ENCODE measurements at places on chromosomes 13 and 19. TPM values are rescaled to one million over a fixed set of nuclear protein-coding genes. Genes with fewer than 3 reads are reported as not detected.

SHISA2 gene
- 9.4 TPM for total RNA-seq

- no peak for DNase-seq
These were observed 2.6 kb downstream of the PCDH17 start for GRCh38 chr13:57633950-57634838.

DNA sequence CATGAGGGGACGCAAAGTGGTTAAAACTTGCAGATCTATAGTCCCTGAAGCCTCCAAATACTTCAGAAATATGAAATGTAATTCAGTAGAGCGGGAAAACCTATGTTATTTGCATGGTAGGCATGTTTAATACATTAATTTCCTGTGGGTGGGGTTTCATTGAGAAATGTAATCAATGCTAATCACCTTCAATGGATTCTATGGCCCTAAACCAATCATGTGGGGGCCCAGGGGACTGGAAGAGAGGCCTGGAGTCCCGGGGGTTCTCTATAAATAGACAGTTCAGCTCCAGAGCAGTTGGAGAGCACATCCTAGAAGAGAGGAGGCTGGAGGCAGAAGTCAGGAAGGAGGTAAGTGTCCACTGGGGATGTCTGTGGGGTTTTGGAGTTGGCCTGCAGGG is at the start of gene ZSCAN5C:
Gene ZSCAN5C, plus strand, starts transcription at position 301 of the 400 bp plus-strand sequence. CDS start 3,641 bp downstream, outside the sequence.
- no peak for DNase-seq

DNA sequence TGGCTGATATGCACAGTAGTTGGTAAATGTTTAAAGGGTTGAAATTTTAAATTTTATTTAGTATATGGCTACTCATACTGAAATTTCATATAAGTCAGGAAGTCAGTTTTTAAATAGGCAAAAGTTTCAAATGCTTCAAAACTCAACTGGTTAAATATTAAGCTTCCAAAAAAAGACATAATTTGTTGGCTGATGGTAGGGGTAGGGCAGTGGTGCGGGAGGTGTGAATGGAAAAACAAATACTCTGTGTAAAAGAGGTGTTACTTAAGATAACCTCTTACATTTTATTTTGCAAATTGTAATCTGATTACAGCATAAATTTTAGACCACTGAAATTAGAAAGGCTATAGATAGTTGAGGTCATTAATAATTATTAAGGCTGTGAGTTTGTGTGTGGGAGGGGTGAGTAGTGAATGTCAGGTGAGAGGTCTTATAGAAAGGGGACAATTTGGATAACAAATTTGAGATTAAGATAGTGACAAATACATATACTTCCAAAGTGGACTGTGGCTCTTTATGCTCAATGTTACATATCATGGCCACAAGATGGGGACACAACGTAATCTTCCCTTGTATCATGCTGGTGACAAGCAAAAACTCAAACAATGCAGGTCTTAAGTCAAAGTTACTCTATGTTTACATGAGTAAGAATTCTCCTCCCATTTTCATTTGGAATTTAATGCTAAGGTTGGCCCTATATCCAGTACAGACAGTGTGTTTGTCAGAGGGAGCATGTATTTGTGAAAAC is 36.6 kb upstream of the OXGR1 start:
- DNase-seq = no peak

ANGPTL4 gene
- 2.3 TPM for total RNA-seq

AMER2 gene
- total RNA-seq = not detected

GRCh38 chr19:532561-533363 is 1.2 kb downstream of the CDC34 start:
- DNase-seq = peak; percentile 26

TEX29 gene
- 0.42 TPM for total RNA-seq

C13orf42 gene
- not detected for total RNA-seq

DNA sequence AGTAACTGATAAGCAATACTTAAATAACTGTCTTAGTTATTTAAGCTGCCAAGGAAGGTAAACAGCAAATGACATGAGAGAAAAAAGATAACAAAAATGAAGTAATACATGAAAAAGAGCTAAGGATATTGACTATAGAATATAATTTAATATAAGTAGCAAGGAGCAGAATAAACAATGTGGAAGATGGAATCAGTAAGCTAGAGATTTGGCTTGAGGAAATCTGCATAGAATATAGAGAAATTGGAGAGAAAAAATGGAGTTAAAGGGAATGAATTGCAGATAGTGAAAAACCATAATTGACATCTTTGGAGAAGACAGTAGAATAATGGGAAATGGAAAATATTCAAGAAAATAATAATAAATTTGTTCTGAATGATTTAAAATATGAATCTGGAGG is 127.1 kb downstream of the PDS5B start:
- DNase-seq = no peak

GRCh38 chr19:51686171-51686570 is 7.0 kb upstream of the SPACA6 start:
- DNase-seq = no peak

GRCh38 chr13:97295283-97296182 is 73.4 kb downstream of the MBNL2 start:
- no peak for DNase-seq

DNA sequence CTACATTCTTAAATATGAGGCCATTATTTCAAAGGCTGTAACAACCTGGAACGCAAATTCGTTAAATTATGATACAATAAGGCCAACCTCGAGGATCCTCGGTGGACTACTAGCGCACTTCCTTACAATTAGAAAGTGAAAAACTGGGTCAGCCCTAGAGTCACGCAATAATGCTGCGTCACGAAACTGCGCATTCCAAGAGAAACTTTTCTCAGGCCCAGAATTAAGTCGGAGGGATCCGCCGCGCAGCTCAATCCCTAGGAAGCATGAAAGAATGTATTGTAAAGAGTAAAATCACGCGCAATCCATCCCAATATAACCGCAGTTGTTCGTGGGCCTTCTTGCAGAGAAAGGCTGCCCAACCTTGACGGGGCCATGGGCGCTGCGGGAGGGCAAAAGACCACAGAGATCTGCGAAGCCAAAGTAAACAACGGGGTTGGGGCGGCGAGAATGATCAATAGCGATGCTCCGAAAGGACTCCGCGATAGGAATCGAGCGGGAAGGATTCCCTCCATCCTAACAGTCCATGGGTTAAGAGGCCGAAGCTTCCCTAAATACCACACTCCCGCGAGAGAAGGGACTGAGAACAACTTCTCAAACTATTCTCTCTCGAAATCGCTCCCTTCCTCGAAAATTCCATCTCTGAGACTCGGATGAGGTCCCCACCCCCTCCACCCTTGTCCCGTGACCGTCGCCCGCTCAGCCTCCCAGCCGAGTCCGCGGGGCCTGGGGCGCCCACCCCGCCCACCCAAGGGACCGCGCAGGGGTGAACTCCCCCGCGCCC is 564 bp downstream of the SPART start:
- DNase-seq = peak; percentile 24

DNA sequence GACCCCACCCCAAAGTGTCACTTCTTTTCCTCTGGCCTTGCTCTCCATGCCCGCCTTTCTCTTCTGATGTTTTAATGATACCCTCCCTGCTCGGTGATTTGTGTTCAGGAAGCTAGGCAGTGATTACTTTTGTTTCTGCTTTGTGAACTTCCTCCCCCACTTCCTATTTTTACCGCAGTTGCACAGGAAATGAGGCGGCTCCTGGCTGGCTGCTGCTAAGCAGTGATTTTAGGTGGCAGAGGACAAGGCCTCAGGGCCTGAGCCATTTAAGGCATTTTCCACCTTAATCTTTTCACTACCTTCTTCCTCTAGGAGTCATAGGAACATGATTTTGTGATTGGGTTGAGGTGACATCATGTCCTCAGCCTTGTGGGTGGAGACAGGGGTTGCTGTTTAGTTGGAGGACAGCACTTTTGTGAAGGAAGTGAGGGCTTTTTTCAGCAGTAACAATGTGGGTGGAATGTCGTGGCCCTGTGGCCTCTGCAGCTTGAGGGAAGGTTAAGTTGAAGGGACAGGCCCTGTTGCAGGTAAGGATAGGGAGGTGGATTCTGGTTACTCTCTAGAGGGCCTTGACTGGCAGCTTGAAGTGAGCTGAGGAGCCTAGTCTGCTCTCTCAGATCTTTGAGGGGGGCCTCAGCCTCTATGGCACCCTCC is 15.7 kb downstream of the GARRE1 start:
- peak; percentile 51 for DNase-seq

TMEM145 gene
- total RNA-seq = 2.1 TPM

FGF22 gene
- not detected for total RNA-seq

GRCh38 chr13:41383386-41383785 is 72.3 kb downstream of the NAA16 start:
- DNase-seq = no peak

GRCh38 chr13:87459419-87459818 is 211.8 kb upstream of the SLITRK5 start:
- no peak for DNase-seq

DNA sequence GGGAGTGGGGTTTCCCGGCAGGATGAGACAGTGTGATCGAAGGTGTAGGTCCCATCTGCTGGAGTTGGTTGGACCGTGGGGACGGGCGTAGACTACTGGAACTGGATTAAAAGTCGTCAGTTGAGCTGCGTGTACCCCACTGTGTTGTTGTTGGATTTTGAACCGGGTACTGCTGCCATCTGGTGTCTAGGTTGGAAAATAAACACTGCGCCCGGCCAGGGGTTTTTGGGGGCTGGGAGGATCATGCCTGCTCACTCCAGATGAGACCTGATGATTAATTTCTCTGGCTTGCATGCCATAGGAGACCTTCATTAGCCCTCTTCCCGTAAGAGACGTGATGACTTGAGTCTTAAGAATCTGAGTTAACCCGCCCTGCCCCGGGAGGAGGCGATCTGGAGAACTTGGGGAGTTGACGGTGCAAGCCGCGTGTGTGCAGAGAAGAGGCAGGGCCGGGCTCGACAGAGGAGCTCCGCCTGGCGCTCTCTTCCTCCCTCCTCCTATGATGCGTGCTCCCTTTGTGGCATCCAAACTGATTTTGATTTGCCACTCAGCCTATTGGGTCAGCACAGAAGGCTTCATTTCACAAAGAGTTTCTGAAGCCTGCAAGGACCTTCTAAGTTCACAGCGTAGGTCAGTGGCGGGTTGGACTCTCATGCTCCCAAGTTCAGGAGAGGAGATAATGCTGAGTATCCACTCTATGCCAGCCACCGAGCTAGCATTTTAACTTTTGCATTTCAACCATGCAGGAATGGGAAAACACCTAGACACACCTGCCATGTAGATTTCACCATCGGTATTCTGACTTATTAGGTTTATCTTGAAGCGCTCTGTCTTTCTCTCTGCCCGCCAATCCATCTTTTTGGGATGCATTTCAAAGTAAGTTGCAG is 2.7 kb downstream of the UHRF1 start:
- peak; percentile 62 for DNase-seq

DNA sequence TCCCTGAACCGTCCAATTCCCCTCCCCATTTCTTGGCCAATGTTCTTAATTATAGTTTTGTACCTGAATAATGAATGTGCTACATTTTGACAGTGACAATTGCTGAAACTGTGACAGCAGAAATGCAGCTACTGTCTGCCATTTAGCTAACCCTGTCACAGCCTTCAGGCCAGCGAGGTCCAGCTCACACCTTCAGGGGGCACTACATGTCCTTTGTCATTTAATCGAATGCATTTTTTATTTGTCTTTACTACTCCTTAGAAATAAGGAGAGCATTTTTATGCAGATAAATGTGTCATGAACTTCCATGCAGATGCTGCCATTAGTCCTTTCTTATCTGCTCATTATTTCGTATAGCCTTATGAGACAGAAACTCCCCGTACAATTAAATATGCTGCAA is 159.9 kb downstream of the MZT1 start:
- DNase-seq = no peak

GRCh38 chr13:33105387-33106005 is 89.3 kb downstream of the KL start:
- no peak for DNase-seq

DNA sequence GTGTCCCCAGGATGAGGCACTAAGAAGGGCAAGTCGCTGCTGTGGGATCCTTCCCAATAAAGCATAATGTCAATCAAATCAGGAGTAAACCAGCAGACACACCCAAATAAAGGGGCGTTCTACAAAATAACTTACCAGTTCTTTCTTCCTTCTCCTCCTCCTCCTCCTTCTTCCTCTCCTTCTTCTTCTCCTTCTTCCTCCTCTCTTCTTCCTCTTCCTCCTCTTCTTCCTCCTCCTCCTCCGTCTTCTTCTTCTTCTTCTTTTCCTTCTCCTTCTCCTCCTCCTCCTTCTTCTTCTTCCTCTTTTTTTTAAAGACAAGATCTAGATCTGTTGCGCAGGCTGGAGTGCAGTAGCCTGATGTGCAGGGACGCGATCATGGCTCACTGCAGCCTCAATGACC is 225.8 kb downstream of the UQCRFS1 start:
- no peak for DNase-seq

GRCh38 chr19:6271721-6272410 is 7.9 kb downstream of the MLLT1 start:
- DNase-seq = no peak

- no peak for DNase-seq
These were observed 10.4 kb downstream of the TSPAN16 start for GRCh38 chr19:11306337-11306736.

GRCh38 chr13:24505256-24505655 is 7.3 kb downstream of the PARP4 start:
- DNase-seq = no peak

- no peak for DNase-seq
These were observed 492.4 kb downstream of the EFNB2 start for GRCh38 chr13:106042996-106043581.

KIR3DL1 gene
- total RNA-seq = not detected

NLRP4 gene
- total RNA-seq = not detected

GRCh38 chr13:24232474-24232873 is 72.0 kb downstream of the SPATA13 start:
- no peak for DNase-seq

GRCh38 chr13:53759016-53759415 is 730.4 kb downstream of the OLFM4 start:
- DNase-seq = no peak

DNA sequence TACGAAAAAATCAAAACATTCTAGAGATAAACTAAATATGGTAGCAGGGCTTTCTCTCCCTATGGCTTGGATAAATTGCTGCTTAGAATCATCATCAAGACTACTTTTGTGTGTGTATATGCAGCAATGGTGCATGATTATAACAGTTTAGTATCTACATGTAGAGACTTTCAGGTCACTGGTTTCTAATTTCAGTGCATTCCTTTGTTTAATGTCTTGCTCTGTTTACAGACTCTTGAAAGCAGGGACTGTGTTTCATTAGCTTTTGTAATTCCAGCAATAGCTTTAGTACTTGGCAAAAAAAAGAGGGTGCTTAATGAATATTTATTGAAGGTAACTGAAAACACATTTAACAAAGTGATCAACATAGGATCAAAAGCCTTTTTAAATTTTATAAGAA is 420.7 kb downstream of the PCDH9 start:
- DNase-seq = no peak

IGFL1 gene
- total RNA-seq = not detected

DNA sequence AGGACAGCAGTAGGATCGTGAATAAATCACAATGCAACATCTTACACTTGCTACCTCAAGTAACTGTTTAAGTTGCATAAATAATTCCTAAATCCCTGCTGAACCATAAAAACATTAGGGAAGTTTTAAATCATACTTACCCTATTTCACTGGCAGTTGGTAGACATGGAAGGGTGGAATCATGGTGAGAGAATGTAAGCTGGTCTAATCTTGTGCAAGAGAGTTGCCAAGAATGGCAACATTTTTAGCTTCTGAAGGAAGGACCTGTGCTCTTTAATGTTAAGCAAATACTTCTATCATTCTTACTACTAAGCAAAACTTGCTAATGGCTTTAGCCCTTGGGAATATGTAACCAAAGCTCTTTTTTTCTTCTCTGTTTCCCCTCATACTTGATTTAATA is 46.8 kb downstream of the MTUS2 start:
- no peak for DNase-seq
